Left ventricle myocardium superior (tissue), 1 donor: ENCODE measurements at places on chromosomes 16 and 17.
A peak's percentile ranks its signal among the peaks of the same experiment; 100 is the strongest.

DNA sequence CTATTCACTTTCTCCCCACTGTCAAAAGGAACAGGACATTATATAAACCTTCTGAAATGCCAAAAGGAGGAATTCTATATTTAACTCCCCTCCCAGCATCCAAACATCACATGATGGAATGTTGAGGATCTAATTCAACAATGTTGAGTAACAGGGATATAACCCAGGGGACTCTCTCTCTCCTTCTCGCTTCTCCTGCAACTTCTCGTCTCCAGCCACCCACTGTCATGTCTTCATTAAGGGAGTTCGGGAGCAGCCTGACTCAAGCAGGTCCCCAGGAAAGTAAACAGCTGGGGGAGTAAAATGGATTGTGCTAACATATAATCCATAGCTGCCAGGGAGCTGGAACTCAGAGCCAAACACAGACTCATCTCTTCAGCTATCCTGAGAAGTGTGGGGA, 51.7 kb downstream of the GRIN2A start:
- no peak for DNase-seq

- no peak for DNase-seq
Measured at GRCh38 chr17:2090210-2090641, 35.3 kb downstream of the HIC1 start.

- no peak for DNase-seq
Measured at GRCh38 chr16:8621222-8621571, 301 bp upstream of the METTL22 start.

DNA sequence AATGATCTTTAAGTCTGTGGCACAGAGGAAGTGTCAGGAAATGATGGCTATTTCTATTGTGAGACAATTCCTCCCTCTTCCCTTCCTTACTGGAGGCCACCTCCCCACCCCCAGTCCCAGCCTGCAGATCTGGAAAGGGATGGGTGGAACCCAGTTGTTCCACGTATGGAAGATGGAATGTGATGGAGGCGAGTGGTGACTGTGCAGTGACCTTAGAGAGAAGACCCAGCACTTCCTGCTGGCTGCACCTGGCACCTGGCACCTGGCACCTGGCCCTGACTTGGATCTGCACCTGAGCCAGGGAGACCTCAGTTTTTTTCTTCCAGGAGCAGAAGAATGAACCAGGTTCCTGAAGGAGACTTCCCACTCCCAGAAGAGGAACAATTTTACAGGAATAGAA, 33.0 kb upstream of the TMC5 start:
- DNase-seq: no peak

DNA sequence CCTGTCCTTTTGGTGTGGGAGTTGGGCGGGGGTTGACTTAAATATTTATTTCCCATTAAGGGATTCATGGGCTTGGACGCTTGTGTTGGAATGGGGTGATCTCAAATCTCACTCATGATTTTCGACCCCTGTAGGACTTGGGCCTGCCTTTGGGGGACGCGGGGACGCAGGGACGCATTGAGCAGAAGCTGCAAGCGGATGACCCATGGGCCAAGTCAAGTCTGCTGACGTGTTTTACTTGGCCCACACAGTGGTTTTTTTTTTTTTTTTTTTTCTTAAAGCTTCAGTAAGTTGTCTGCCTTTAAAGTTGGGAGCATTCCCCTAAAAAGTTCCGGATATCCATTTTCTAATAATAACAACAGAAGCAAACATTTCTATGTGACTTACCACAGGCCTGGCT, 28.9 kb downstream of the CMIP start:
- DNase-seq: no peak

DNA sequence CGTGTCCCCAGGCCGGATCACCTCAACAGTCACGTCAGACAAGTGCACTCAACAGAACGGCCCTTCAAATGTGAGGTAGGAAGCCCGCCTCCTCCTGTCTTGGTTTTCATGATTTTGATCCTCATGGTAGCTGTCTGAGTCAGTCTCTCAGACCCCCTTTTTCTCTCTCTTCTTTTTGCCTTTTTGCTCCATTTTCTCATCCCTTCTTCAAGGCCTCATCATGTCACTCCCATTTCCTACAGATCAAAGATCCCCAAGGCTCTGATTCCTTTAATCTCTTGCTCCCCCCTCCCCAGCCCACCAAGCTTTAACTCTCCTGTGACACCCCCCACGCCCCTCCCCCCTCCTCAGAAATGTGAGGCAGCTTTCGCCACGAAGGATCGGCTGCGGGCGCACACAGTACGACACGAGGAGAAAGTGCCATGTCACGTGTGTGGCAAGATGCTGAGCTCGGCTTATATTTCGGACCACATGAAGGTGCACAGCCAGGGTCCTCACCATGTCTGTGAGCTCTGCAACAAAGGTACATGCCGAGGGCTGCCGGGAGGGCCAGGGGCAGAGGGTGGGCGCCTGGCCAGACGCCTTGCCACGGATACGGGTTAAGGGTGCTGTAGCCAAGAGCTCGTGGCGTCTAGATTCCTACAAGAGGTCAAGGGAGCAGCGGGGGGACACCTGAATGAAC, 2.0 kb downstream of the MAZ start:
- DNase-seq: peak; percentile 39

GRCh38 chr17:82881900-82882714, 42.3 kb upstream of the ZNF750 start:
- peak; percentile 66 for DNase-seq

- DNase-seq: peak; percentile 37
Measured at GRCh38 chr16:55773859-55774549, 58.9 kb downstream of the CES1 start.

DNA sequence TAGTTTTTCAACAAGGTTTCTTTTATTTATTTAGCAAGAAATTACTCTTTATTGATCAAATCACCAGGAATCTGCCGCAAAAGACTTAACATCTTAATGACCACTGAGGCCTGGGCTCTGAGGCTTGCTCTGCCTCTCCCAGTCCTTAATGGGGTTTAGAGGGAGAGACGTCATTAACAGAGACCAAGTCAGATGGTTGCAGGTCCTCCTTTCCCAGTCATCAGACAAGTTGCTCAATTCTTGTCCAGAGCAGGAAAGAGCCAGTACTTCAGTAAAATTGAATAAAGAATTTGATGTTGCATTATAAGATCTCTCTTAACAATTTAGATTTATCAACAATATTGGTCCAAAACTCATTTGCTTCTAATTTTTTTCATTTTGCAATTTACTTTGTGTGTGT, 2.0 kb downstream of the SEPHS2 start:
- no peak for DNase-seq

GRCh38 chr17:69111794-69112193, 29.9 kb downstream of the ABCA6 start:
- DNase-seq: no peak

DNA sequence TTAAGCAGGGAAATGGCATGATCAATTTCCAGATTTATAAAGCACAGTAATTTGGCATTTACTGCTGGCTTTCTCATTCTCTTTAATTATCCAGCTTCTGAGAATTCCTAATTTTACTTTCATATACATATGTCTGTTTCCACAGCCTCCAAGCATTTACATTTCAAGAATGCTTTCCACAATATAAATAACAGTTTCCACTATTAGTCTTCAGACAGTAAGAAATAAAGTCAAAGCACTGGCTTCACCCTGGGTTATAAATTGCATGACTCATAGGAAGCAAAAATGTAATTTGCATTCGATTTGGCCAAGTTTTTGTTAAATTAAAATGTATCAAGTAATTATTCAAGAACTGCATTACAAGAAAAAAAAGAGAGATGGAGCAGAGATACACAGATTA, 53.5 kb downstream of the MPHOSPH6 start:
- no peak for DNase-seq

GRCh38 chr16:71622088-71622487, 3.9 kb upstream of the MARVELD3 start:
- DNase-seq: no peak

- DNase-seq: peak; percentile 58
Measured at GRCh38 chr16:11224894-11225676, 30.9 kb downstream of the SOCS1 start.

DNA sequence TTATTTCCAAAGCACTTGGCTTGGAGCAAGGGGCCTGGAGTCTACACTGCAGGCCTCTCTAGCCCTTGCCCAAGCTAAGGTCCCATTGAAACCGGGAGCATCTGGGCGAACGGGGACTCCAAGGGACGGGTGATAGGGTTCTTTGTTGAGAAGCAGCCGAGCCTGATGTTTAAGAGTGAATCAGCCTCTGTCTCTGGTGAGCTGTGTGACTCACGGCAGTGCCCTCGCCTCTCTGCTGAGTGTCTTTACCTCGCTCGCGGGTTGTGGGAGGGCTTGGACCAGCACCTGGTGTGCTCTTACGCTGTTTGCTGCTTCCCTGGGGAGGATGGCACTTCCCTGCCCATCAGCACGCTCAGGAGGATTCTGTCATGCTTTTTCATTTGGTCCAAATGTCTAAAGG, 1.3 kb downstream of the HGS start:
- DNase-seq: no peak

DNA sequence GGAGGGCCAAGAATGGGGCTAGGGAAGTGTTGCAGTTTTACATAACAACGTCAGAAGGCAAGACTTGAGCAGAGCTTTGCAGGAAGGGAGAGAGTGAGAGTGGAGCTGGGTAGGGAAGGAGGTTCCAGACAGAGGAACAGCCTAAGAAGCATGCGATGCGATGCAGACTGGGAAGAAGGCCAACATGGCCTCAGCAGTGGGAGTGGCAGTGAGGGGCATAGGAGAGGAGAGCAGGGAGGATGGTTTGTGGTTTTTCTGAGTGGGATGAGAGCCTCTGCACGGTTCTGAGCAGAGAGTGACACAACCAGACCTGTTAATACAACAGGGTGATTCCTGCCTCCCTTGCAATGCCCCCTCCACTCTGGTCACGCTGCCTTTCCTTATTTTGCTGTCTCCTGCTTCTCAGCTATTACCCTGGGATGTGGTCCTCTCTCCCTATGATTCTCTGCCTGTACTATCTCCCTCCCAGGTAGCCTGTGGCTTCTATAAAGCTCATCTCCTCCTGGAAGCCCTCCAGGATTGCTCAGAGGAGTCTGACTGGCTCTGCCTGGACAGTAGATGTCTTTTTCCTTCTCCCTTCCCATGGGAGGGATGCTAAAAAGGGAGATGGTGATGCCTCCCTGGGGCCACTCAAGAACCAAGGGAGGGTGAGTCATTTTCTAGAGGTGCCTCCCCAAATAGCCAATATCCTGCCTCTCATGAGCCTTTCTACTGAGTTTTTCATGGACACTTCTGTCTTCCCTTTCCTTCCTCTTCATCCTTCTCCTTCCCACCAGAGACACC, 38.7 kb upstream of the NGFR start:
- no peak for DNase-seq

DNA sequence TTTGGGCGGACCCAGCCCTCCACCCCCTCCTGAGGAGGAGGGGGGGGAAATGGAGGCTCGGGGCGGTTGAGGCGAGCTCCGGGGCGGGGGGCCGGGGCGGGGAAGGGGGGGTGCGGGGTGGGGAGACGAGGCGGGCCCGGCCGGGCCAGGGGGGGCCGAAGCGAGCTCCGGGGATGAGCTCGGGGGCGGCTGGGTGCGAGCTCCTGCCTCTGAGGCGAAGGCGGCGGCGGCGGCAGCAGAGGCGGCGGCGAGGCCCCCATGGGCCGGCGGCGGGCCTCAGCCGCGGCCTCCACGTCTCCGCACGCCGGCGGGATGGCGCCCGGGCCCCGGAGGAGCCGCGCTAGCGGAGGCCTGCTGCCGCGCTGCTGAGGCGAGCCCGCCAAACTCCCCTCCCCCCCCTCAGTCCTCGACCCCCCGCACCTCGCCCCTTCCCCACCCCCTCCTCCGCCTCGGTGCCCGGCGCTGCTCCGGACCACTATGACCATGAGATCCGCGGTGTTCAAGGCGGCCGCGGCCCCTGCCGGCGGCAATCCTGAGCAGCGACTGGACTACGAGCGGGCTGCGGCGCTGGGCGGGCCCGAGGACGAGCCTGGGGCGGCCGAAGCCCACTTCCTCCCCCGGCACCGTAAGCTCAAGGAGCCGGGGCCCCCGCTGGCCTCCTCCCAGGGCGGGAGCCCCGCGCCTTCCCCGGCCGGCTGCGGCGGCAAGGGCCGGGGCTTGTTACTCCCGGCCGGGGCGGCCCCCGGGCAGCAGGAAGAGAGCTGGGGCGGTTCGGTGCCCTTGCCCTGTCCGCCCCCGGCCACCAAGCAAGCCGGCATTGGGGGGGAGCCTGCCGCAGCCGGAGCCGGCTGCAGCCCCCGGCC, 596 bp downstream of the MSL1 start:
- peak; percentile 78 for DNase-seq

- DNase-seq: no peak
Measured at GRCh38 chr16:53159781-53160436, 105.1 kb downstream of the CHD9 start.

DNA sequence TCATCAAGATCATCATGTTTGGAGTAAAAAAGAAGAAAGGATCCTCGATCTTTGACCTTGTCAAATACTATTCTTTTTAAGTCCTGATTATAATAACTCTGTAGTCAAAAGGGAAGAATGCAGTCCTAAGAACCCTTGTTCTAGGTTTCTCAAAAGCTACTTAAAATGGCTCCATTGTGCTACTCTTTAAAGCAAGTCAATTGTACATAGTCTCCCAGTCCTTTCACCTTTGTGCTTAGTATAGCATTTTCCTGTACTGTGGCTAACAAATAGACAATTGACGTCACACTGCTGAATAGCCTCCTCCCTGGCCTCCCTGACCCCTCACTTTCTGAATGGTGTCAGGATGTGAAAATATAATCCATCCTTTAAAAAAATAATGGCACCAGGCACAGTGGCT, 172.9 kb downstream of the AATF start:
- DNase-seq: no peak
